ENCODE measurements at places on chromosomes 1 and 21.

DNA sequence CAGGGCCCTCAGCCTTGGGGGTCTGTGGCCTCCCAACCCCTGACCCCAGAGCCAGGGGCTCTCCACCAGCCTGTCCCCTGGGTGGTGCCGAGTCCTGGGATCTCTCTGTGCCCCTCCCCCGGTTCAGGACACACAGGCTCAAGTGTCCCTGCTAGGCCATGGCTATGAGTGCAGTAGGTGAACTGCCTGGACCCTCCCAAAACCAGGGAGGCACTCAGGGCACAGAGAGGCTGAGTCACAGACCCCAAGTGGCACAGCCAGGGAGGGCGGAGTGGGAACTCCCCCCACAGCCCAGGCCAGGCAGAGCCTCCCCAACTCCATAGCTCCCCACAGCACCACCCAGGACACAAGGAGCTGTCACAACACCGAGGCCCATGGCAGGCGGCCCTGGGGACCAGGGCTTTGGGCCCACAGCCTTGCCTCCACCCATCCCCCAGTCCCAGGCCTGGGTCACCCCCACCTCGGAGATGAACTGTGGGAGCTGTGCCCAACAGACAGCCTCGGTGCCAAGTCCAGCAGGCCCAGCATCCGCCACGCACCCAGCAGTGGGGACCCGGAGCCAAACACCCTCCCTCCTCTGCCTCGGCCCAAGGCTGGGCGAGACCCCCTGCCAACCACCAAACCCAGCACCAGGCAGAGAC lies 3.2 kb downstream of the DVL1 start:
- no peak for DNase-seq

GRCh38 chr1:215761446-215761845 lies 194.3 kb downstream of the KCTD3 start:
- DNase-seq: no peak

- DNase-seq: no peak
These were observed 232.8 kb downstream of the SDCCAG8 start for GRCh38 chr1:243488459-243489157.

GRCh38 chr1:230270559-230271281 lies 155.4 kb downstream of the PGBD5 start:
- no peak for DNase-seq

DNA sequence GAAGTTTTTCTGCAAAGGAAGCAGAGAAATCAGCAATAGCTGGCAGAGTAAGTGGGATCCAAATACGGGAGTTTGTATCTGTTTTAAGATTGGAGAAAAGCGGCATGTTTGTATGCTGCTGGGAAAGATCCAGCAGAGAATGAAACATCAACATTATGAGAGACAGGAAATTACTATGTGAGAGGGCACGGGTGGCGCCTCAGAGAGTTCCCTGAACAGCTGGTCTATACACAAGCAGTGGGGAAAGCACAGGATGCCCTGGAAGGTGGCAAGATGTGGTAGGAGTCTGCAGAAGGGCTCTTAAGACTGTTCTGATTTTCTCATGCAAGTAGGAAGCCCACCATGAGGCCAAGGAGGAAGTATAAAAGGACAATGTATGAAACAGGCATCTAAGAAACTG lies 130.4 kb downstream of the RERE start:
- DNase-seq: no peak

GRCh38 chr1:111798580-111798979 lies 42.9 kb downstream of the DDX20 start:
- DNase-seq: no peak

GRCh38 chr1:176051902-176052518 lies 155.1 kb downstream of the COP1 start:
- DNase-seq: no peak
